ENCODE measurements at places on chromosomes 3 and 15.

DNA sequence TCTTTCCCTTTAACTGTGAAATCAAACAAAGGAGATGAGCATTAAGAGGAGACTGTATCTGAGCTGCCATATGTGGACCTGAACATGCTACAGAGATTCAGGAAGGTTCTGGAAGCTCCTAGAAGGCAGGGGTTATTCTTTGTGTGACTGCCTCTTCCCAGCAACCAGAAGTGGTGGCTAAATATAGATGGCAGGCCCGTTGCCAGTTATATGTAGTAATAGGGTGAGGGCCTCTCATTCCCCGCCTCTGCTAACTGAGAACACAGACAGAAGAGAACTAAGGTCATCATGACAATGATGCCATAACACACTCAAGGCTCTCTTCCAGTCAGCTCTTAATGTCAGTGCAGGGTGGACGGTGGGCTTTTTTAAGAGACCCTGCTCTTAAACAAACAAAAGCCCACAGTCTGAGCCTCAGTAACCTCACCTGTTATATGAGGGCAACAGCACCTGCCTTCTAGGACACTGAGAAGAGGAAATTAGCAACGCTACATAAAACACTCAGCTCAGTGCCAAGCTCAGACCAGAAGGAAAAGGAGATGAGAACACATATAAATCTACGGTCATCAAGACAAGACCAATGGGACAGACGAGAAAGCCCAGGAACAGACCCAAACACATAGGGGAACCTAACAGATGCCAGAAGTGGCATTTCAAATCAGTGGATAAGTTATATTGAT lies 22.3 kb downstream of the CFAP92 start:
- no peak for DNase-seq

- no peak for DNase-seq
Measured at GRCh38 chr3:150673966-150674365, 29.8 kb downstream of the ERICH6 start.

GRCh38 chr3:16824081-16824696 lies 60.6 kb upstream of the PLCL2 start:
- DNase-seq, result no peak

- DNase-seq, result no peak
Measured at GRCh38 chr3:195405651-195406050, 37.2 kb downstream of the ACAP2 start.

DNA sequence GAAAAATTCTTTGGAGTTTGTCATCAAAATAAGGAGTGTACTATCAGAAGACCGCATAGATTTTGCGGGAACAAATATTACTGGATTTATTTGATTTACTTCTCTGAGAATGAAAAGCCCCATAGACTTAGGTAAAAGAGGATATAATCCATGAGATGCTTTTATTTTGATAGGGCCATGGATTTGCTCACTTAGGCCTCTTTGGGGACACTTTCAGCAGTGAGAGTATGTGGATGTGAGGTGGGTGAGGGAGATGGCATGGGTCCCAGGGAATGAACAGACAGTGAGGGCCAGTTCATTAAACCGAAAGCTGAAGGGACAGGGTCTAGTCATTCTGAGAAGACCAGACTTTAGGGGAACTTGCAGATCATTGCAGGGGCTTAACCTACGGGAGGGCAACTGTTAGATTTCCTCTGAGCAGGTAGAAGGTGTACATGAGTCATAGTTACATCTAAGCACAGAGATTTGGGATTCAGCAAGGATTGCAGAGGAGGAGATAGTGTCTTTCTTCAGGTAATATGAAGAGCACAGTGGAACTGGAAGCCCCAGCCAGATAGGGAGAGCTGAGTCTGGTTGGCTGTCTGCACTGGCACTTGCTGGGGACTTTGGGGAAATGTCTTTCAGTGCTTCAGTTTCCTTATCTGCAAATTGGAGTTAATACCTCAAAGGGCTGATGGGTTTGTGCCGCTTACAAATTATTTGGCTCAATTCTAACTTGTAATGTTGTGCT lies 30.8 kb downstream of the SH3GL3 start:
- DNase-seq, result no peak

DNA sequence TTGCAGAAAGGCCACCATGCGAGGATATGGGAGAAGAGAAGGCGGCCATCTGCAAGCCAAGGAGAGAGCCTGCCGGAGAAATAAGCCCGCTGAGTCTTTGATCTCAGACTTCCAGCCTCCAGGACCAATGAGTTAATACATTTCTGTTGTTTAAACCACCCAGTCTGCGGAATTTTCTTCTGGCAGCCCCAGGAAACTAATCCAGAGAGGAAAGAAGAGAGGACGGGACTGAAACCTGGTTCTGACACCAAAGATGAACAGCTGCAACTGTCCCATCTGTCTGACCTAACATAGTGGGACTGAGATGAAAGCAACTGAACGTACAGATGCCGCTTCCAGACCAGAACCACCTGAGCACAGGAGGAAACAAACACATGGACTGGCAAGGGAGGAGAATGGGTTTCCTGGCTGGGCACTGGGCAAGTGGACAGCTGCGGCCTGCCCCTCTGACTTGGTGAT lies 32.3 kb downstream of the VGLL4 start:
- DNase-seq, result no peak

DNA sequence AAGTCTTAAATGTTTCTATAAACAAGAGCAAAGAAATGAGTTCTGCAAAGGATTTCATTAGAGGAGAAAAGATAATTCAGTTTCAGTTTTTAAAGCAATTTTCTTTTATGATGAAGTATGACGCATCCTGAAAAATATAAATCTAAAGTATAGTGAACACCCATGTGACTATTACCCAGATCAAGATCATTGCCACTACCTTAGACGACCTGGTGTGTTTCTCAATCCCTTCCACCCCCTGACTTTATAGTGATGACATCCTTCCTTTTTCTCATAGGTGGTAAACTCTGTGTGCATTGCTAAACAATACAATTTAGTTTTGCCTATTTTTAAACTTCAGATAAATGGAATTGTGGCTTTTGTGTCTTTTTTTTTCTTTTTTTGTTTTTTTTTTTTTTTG lies 8.4 kb downstream of the STT3B start:
- DNase-seq, result no peak

- DNase-seq, result no peak
Measured at GRCh38 chr15:101025501-101025885, 106.3 kb downstream of the LRRK1 start.

- DNase-seq, result no peak
Measured at GRCh38 chr3:98657457-98657856, 64.0 kb upstream of the CPOX start.

All from Panc1 (cell line).